ENCODE measurements at places on chromosomes 11 and 22.

DNA sequence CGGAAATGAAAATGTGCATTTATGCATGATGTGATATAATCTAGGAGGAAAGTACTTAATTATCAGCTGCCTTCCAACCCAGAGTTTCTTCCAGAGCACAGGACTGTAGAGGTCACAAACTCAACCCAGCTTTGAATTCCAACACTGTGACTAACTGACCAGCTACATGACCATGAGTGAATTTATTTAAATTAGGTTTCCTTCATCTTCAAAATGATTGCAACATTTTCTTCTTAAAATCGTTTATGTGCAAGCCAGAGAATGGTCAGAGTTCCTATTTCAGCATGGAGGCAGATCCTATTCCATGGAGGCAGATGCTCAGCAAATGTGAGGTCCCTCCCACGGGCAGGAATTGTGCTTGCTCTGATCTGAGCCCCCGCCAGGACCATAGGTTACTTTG lies 42.4 kb downstream of the OSBP start:
- no peak for DNase-seq

DNA sequence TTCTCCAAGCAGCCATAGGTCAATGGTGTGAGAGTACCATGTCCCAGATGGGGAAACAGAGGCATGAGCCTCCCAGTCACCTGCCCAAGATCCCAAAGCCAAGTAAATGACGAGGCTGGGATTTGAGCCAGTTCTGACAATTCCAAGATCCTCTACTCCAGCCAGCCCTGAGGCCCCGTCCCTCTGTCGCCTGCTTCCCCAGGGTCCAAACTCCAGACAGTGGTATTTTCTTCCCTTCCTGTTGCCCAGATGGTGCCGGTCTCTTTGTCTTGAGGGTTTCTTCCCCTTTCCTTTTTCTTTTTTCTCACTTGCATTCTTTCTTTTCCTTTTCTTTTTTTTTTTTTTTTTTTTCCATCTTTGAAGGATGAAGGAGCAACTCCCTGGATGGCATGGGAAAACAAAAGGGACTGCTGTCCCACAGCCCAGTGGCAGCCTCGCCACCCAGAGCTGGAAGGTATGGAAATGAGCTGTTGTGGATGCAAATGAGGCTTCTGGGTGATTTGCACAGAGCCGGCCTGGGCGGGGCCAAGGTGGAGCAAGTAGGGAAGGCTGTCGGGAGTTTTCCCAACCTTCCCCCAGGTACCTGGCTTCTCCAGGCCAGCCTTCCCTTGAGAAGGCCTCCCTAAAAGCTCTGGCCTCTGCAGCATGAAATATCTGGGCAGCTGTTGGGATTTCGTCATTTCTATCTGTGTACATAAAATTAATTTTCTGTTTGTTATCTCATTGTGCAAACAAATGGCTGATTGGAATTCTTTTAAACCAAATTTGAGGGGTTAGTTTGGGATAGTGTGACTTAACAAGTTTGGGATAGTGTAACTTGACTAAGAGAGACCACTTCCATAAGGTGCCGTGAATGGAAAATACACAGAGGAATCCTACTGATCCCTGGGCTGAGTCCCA lies 146.8 kb downstream of the MN1 start:
- no peak for DNase-seq

GRCh38 chr11:60367009-60367408 lies 11.3 kb upstream of the MS4A7 start:
- DNase-seq = no peak

DNA sequence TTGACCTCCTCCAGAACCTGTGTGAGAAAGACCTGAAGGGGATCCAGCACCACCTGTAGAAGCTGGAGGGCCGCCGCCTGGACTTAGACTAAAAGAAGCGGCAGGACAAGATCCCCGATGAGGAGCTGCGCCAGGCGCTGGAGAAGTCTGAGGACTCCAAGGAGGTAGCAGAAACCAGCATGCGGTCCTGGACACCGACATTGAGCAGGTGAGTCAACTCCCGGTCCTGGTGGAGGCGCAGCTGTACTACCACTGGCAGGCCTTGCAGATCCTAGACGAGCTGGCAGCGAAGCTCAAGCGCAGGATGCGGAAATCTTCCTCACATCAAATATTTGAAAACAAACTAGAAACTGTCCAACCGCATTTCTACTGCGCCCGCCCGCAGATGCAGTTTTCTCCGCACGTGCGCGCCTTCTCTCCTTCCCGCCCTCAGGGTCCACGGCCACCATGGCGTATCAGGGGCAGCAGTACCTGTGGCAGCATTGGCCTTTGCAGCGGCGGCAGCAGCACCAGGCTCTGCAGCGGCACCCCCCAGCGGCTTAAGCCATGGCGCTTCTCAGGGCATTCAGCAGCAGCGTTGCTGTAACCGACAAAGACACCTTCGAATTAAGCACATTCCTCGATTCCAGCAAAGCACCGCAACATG lies 10.2 kb downstream of the CLDN25 start:
- no peak for DNase-seq

Data from stimulated activated CD4-positive, alpha-beta T cell treated with anti-CD3 and anti-CD28 coated beads, Interleukin-15, amount 100 ng/mL, for 48 hours (primary cell).